BJ (cell line): ENCODE measurements at places on chromosomes 3 and 15.

GRCh38 chr15:93382200-93382820 is 293.3 kb upstream of the RGMA start:
- DNase-seq, result no peak

DNA sequence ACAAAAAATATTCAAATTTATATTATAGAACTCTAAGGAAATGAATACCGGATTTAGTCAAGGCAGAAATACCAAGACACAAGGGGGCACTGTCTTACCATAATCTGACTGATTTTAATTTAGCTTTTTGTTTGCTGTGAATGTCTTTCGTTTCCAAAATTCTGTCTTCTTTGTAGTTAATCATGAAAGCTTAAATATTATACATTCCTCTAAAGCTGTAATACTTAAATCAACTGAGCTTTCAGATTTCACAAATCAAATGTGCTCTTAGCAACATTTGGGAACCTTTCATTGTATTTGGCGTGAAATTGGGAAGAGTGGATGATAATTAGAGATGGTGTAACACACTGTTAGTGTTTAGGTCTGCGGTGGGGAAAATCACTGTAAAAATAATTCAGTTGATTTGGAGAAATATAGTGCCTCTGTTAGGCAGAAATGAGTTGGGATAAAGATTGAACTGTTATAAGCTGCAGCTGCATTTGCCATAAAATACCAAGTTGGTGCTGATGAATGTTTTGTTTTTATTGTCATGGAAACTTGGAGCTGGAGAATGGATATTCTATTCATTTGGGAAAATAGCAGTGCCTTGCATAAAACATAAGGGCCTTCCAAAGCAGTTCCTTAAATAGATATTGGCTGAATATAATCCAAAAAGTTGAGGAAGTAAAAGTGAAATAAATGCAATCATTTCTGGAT is 228.2 kb downstream of the TCF12 start:
- no peak for DNase-seq

DNA sequence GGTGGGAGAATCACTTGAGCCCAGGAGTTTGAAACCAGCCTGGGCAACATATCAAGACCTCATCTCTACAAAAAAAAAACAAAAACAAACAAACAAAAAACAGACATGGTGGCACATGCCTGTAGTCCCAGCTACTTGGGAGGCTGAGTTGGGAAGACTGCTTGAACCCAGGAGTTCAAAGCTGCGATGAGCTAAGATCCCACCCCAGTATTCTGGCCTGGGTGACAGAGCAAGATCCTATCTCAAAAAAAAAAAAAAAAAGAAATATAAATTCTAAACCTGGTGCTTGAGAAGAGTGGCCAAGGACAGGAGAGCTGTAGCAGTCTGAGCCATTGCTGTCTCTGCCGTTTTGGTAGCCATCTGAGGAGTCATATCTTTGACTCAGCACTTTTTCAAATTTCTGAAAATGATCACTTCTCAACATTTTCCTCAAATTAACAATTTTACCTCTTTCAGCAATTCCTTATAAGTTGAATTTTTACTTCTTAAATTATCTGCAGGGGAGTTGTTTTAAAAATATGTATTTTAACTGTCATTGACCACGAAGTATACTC is 3.6 kb upstream of the DENND4A start:
- no peak for DNase-seq

DNA sequence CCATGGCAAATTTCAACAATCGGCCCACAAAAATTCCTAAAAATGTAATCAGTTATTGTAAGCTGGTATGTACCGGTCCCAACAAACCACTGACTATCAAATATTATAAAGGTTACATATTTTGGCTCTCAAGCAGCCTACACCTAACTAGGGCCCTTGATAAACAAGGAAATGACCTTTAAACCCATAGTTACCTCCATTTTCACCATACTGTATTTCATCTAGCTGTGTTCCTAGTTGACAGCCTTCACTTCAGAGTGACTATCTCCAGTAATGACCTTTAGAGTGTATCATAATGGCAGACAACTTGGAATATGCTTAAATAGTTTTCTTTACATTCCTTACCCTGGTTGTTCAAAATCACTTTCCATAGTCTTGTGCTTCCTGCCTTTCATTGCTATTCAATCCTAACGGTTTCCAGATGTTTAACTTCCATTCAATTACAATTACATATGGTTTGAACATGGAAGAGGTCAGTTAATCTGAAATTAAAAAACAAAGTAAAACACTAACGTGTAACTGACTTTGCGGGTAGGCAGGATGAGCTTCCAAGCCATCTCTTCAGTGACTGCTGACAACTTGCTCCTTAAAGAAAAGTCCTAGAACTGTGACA is 111.9 kb upstream of the TSC22D2 start:
- DNase-seq, result no peak

DNA sequence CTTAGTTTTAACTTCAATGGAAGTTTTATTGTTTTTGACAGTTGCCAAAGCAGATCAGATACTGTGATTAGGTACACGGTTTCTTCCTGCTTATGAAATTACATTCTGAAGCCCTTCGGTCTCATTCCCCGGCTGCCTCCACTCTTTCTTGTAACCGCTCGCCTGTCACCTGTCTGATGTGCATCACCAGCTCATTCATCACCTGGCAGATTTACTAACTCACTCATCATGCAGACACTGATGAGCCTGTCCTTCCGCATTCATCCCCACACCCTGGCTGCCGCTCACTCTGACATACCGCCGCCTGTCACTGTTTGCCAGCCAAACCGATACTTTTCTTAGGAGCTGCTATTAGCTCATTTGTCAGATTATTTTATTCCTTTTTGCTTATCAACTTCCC is 82.8 kb upstream of the NSMCE3 start:
- no peak for DNase-seq

DNA sequence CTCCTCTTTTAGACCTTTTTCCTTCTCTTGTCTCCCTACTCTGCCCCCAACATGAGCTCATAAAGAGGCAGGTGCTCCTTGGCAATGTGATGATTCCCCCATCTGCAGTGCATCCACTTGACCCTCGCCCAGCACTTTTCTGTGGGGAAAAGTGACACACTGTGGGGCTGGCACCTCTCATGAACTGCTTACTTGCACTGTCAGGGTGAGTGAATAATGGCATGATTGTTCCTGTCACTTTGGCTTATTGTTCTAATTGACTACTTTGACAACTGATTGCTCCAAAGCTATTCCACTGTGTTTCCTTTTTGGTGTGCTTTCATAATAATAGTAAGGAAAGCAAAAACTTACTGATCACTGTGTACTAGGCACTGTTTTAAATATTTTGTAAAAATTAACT is 253.3 kb upstream of the SUCLG2 start:
- no peak for DNase-seq

DNA sequence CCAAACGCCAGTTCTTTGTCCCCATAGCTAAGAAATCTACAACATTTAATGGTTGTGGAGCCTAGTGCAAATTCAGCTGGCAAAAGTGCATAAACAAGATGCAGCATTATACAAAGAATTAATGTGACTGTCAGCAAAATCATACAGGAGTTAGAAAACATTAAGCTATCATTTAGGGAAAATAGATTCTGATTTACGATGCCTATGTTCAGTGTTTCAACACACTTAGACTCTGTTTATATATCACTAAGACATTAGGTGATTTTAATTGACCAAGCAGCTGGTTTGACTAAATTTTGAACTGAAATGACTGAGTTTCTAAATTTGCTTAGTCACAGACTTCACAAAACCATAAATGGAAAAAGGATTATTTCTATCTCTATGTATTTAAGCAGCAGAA is 1076.8 kb downstream of the TBL1XR1 start:
- no peak for DNase-seq

DNA sequence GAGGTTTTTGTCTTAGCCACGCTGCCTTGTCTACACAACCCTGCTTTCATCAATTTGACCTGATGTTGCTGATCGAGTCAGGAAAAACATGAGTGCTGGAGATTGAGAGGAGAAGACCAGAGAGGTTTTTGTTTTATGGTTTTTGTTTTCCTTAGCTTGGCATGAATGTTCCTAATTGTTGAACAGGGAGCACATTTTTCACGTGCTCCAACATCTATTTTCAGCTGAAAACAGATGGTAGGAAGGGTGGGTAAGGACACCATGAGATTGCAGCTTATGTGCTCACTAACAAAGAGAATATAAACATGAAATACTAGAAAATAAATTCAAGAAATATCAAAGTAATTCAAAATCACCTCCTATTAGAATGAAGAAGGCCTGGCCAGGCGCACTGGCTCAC is 79.9 kb upstream of the LMCD1 start:
- no peak for DNase-seq

DNA sequence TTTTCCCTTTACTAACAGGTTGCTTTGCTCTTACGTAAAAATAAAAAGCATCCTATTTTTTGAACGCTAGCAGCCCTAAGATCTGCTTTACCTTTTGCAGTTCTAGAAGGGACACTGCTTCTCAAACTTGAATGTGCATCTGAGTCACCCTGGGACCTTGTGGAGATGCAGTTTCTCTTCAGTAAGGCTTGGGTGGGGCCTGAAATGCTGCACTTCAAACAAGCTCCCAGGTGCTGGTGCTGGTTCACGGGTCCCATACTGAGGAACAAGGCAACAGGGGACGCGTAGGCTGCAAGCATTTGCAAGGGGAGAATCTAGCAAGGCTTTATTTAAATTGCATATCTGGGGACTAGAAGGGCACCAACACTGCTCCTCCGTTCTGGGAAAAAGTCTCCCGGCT is 30.0 kb downstream of the MB21D2 start:
- no peak for DNase-seq

DNA sequence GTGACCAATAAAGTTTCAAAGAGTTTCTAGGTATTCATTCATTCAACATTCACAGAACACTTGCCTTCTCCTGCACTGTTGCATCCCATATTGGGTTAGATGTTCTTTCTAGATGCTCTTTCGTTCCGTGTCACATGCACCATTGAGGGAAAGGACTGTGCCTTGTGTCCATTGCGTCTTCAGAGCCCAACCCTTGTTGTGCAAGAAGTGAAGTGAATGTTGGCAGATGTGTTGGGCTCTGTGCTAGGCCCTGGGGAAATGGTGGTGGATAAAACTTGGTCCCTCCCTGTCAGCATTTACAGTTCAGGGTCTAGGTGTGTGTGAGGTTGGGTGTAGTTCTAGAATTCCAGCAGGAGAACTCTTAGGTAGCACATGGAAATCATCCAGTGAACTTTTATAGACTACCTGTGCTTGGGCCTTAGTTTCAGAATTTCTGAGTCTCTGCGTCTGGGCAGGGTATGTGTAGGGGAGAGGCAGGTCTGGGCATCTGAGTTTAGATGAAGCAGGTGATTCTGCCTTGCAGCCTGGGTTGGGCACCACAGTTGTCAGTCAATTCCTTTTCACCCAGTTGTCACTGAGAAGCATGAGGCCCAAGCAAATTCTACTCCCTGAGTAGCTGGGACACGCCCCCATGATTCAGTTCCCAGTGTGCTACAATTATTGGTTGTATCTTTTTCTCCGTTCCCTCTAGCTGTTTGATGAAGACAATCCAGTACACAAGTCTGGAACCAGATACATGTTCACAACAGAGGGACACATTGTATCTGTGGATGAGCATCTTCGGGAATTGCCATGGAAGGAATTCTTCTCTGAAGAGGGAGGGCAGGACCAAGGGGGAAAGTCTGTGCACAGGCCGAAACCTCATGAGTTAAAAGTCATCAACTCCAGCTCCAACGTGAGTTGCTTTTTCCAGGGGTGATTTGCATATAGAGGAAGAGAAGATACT is 25.4 kb downstream of the EDEM1 start:
- DNase-seq, result no peak
